ENCODE measurements at places on chromosomes 5 and 9.

GRCh38 chr5:110288766-110289511 is 437.5 kb downstream of the TMEM232 start:
- no peak for DNase-seq

DNA sequence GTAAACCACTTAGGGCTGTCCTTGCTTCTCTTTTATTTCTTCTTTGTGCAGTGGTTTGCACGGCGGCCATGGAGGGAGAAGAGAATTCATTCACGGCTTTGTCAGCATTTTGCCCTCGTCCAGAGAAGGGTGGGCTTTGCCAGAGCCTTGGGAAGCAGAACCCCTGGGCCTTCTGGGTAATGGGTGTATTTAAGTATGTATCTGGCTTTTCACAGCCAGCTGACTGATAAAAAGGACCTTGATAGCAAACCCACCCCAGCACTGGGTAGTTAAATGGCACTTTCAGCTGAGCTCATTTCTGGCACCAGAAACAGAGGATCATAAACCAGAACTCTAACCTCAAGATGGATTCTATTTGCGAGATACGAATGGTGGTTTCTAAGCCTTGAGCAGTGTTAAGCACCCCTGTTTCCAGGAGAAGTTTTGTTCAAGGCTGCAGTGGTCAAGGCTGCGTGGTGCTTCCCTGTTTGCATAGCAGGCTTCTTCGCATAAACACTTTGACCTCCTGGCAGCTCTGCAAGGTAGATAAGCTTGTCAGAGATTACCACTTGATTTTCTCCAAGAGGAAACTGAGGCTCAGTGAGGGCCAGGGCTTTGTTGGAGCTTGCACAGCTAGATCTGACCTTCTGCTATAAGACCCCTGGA is 441.6 kb upstream of the KLF4 start:
- no peak for DNase-seq

GRCh38 chr9:129174724-129175514 is 3.1 kb downstream of the IER5L start:
- peak; percentile 15 for DNase-seq

GRCh38 chr9:91412941-91413340 is 10.7 kb downstream of the NFIL3 start:
- DNase-seq = no peak

DNA sequence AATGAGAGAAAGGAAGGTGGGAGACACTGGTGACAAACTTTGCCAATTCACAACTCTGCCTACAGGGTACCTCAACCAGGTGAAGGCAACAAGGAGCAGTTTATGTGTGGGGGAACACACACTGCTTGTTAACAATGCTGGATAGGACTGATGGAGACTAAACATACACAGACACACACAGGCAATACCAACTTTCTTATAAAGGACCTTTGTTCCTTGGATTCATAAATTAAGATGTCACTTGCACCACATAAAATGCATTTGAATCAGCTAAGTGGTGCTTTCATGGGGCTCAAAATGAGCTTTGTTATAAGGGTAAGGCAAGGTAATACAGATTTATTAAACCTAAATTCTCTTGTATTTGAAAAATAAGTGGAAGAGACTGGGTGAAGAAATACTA is 4.0 kb downstream of the TSTD2 start:
- no peak for DNase-seq

GRCh38 chr9:76916231-76916630 is 10.3 kb upstream of the PRUNE2 start:
- DNase-seq = no peak

DNA sequence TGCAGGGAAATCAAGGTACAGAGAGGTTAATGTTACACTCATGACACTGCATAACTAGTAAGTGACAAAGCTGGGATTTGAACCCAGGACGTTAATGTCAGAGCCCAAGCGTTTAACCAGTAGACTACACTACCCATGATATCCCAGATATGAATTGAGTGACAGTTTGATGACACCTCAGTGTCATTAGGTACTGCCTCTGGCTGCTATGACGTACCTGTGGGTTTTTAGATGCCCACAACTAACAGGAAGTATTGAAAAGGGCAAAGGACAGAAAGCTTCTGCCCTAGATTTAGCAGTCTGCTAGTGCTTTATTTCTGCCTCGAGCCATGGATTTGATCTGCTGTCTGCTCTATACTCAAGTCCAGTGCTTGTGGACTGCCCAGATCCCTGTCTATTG is 56.2 kb downstream of the GLRA1 start:
- DNase-seq = no peak

- no peak for DNase-seq
Measured at GRCh38 chr9:121557581-121558447, 58.2 kb upstream of the GGTA1 start.

DNA sequence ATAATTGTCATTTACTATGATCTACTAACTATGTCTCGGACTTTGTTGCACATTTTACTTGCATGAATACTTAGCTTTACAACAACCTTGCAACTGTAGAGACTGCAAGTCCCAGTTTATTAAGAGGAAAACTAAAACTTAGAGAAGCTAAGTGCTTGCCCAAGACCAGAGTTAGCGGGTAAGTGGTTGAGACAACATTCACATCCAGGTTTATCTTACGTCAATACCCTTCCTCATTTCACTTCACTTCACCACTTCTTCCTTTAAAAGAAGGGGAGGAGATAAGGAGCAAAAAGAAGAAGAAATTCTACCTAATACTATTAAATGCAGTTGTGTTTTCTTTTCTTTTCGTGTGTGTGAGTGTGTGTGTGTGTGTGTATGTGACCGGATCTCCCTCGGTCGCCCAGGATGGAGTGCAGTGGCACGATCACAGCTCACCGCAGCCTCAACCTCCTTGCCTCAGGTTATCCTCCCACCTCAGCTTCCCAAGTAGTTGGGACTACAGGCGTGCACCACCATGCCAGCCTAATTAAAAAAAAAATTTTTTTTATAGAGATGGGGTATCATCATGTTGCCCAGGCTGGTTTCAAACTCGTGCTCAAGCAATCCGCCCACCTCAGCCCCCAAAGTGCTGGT is 37.4 kb downstream of the MEGF9 start:
- no peak for DNase-seq

DNA sequence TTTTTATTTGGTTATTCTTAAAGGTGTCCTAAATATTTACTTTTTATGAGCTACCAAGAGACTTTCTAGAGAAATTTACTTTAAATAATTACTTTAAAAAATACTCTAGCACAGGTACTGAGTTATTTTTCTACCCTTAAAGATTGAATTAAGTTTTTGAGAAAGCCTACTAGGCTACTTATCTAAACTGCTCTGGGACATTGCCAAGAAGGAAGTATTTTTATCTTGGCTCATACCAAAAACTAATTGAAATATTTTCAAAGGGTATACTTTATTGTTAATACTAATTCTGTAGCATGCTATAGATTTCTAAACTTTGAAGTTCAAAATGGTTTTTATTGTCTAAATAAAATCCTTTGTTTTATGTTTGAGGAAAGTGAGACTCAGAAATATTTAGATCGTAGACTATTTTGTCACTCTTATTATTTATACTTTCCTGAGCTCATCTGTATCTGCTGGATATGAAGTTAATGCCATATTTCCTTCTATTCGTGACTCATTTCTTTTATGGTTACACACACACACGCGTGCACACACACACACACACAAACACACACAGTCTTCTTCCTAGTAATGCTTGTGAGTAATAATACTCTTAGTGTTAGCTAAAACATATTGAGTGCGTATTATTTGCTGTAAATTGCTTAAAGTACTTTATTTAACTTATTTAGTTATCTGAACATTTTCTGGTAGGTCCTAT is 89.5 kb downstream of the MAN2A1 start:
- no peak for DNase-seq

- no peak for DNase-seq
Measured at GRCh38 chr5:170111088-170111785, 5.5 kb downstream of the FOXI1 start.

DNA sequence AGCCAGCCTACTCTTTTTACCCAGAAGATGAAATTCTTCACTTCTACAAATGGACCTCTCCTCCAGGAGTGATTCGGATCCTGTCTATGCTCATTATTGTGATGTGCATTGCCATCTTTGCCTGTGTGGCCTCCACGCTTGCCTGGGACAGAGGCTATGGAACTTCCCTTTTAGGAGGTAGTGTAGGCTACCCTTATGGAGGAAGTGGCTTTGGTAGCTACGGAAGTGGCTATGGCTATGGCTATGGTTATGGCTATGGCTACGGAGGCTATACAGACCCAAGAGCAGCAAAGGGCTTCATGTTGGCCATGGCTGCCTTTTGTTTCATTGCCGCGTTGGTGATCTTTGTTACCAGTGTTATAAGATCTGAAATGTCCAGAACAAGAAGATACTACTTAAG is 16.6 kb downstream of the OCLN start:
- DNase-seq = no peak

DNA sequence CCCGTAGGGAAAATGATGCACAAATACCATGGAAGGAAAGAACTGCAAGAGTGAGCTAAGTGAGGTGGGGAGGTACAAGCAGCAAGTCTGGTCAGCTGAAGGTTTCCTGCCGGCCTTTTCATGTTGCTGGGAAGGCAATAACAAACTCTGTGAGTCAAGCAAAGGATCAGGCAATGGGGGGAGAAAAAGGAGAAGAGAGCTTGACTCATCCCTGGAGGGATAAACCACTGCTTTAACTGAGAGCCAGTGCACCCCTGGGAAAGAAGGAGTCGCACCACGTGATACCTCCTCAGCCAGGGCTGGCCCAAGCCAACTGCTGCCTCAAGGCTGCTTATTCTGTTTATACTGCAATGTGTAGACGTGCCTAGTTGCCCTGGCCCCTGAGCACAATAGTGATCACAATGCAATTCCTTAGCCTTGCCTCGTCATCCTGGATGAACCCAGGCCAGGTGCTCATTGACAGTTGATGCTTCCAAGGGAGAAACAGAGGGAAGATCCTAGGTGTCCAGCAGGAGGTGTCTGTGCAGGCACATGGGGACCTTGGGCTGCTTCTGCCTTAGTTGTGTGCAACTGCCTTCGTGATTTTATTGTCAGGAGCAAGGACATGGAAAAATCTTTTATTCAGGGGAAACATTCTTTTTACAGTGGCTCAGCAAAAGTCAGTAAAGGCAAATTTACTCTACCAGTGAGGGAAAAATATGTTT is 203.0 kb upstream of the TUT7 start:
- no peak for DNase-seq

DNA sequence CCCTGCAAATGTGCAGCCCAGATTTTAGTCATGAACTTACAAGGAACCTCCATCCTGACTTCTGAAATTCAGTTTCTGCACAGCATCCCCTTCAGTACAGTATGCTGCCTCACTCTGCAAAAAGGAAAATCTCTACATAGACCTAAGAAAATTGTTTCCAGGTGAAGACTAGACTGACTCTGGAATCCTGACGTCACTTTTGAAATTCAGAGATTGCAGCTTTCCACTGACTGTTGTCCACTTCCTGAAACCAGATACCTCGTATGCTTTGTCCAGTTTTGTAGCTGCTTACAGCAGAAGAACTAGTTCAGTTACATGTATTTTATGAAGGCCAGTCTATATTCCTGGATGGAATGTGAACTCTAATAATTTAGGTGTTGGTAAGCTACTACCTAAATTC is 629.3 kb upstream of the ST8SIA4 start:
- no peak for DNase-seq

- no peak for DNase-seq
Measured at GRCh38 chr5:68444048-68444447, 228.5 kb downstream of the PIK3R1 start.

DNA sequence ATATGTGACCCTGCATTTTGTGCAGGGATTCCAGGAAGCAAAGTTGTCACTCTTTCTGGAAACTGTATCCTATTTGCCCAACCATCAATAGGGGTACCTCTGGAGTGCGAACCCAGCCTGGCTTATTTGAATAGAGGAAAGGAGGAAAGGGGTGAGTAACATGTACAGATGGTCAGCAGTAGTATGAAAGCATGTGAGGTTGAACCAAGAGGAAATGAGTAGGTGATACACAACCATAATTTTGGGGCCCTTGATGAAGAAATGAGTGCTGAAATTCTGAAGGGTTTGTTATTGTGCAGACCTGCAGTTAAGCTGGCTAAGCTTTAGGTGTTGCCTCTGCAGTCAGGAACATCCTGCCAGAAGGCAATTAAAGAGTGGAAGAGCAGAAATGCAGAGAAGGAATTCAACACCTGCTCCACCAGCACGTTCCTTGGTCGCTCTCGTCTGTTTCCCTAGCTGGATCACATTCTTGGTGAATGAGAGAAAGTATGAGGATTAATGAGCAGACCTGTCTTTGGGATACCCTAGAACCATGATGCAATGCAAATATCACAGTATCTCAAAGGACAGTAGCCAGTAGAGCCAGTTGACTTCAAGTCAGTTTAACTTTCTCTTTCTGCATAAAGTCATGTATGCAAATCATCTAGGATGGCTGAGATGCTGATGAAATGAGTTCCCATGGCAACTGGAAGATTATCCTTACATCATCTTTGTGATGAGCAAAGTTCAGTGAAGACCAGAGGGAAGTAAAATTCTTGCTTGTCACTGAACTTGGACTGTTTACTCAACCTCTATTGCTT is 13.2 kb upstream of the IL12B start:
- no peak for DNase-seq

- DNase-seq = no peak
Measured at GRCh38 chr5:74391410-74391809, 249.1 kb downstream of the ENC1 start.

All from activated T-cell treated with anti-CD3 and anti-CD28 coated beads for 48 hours (primary cell).